ENCODE measurements at places on chromosomes 3 and 15.

GRCh38 chr15:27956285-27956684, 142.8 kb downstream of the OCA2 start:
- no peak for DNase-seq

GRCh38 chr3:117735481-117736101, 1026.0 kb downstream of the TUSC7 start:
- DNase-seq, result no peak

GRCh38 chr3:11143476-11143875, 10.8 kb upstream of the HRH1 start:
- DNase-seq, result no peak

DNA sequence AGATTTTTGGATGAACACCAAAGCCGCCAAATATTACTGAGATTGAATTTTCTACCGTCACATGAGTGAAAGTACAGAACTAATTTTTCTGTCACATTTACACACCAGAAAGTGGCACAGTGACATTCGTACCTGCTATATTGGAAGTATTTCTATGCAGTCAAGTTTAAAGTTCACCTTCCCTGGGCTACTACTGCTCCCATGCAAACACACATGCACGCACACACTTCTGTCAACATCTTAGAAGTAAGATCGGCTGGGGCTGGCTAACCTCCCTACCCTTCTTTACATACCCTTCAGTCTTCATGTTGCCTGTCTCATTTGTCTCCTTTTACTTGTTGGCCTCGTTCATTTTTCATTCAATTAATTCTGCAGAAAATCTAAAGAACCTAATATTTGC, 19.0 kb upstream of the TM4SF1 start:
- no peak for DNase-seq

GRCh38 chr15:64636556-64636955, 138.8 kb downstream of the RBPMS2 start:
- DNase-seq, result no peak

DNA sequence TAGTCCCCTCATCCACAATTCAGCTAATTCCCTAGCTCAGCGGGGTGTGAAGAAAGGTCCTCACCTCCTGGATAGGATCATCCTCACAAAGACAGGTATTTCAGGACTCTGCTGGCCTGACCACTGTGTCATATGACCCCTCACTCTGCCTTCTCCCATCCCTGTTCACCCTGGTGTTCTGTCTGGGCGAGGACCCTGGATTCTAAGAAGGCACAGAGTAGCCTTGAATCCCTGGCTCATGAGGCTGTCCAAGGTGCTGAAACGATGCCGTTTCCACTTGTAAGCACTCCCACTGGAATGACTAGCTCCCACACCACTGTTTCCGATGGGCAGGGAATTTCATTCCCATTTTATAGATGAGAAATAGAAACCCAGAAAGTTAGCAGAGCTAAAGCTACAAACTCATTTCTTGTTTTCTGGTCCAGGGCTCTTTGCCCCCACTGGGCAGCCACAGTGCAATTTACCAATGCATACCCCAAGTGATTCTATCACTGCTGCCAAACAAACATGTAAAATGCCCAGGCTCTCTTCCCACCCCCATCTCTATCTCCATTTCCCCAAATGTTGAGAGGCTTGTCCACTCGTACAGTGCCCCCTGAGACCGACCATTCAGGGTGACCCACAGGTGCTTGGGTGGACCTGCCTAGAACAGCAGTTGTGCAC, 83.2 kb downstream of the RAB11A start:
- DNase-seq, result no peak

GRCh38 chr15:25451501-25451900, 12.7 kb upstream of the UBE3A start:
- DNase-seq, result no peak

DNA sequence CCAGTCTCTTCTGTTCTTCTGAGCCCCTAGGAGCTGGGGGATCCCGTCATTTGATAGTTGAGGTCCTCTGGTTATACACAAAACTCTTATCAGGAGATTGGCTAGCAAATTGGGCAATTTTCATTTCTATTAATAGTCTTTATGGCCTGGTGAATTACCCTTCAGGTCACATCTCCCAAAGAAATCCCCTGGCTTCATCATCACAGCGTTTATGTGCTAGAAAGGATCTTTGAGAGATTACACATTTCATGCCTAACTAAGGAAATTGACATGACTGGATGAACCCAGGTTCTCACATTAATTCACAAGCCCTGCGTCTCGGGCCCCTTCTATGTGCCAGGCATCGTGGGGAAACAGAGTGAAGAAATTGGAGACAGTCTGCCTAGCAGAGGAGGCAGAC, 227.4 kb upstream of the PROK2 start:
- DNase-seq, result no peak

DNA sequence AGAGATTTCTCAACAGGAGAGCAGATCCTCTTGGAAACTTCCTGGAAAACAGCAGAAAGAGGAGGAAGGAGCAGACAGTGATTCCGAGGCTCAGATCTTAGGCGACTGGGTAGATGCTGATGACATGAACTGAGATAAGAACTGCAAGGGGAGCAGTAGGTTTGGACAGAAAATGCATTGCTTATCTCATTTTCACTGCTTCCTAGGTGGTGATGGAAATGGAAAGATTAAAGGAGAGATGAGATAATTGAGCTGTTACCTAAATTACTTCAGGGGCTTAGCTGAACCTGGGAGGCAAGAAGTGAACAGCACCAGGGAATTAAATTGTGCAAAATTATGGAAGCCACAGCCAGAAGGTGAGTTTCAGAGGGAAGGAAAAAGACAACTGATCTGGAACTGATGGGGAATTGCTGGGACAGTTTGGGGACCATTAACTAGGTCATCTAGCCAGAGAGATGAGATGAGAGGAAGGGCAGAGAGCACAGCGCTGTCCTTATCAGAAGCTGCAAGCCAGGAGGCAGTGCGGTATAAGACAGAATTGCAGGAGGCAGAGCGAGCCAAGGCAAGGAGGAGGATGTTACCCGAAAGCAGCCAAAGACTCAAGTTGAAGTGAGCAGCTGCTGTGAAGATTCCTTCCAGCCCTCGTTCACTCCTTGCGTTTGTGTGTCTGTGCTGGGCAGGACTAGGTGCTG, 140.4 kb downstream of the SRGAP3 start:
- DNase-seq, result no peak

- DNase-seq, result peak; percentile 32
These were observed 725 bp downstream of the CHL1 start for GRCh38 chr3:197149-197827.

GRCh38 chr3:175484666-175485065, 625.5 kb downstream of the NAALADL2 start:
- no peak for DNase-seq

DNA sequence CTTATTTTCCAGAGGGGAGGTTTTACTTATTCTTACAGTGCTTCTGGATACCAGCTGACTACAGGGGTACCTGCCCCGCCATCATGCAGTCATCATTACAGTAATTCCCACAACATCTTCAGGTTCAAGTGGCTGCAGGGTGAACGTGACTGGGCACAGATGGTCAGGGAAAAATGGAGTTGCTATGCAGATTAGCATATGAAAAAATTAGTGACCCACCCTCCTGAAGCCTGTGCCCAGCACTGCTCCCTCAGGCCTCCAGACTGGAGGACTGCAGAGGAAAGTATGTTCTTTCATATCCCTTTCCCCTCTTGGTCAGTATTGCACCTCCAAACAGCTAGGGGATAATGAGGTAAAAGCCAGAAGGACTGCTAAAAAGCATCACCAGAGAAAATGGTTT, 937.9 kb downstream of the TUSC7 start:
- no peak for DNase-seq

DNA sequence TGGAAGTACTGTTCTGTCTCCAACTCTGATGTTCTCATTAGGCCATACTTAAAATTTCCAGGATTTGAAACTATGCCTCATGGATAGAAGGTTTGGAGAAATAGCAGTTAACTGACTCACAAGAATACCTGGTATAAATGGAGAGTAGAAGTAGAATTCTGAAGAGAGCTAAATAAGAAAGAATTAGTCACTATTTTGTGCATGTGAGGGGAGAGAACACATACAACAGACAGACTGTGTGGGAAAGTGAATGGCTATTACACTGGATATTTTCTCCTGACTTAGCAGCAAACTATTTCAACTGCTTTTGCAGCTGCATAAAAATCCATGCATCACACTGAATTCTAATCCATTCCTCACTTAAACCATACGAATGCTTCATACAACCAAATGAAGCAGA, 71.3 kb downstream of the C3orf70 start:
- DNase-seq, result no peak

GRCh38 chr3:160381470-160381869, 17.6 kb downstream of the IFT80 start:
- no peak for DNase-seq

DNA sequence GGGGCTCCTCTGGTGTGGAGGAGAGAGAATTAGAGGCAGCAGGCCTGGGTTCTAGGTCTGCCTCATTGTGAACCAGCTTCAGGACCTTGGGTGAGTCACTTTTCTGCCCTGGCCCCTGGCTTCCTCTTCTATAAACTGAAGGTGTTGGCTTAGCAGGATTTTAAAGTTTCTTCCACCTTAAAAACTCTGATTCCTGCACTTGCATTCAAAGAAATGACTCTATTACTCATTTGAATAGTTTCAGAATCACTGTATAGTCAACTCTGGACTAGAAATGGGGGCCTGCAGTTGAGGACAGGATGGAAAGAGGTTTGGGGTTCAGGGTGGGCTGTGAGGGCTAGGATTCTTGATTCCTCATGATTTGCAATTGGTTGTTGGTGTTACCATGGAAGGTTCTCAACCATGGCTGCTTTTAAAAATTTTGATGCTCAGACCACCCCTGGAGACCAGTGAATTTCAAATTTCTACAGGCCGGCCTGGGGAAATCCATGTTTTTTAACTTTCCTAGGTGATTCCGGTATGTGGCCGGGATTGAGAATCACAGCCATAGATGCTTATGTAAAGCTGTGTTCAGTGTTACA, 19.9 kb downstream of the SMAD3 start:
- no peak for DNase-seq

DNA sequence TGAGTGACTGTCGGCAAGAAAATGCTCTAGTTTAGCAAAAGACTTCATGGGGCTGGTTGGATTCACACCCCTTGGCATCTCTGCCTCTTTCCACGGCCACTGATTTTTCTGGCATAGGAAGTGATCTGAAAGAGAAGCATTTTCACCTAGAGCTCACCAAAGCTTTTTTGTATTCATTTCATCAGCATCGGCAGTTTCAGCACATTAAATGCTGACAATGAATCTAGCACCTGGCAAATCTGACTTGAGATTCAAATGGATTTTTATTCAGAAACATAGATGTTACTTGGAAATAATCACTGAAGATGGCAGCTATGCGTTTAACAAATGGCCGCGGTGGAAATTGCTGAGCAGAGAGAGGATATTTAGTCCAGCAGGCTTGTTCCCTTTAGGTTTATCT, 155.9 kb downstream of the MEIS2 start:
- no peak for DNase-seq

- no peak for DNase-seq
These were observed 167.0 kb upstream of the ANKRD28 start for GRCh38 chr3:15964605-15965442.

GRCh38 chr3:69085168-69085832, 563 bp downstream of the ARL6IP5 start:
- DNase-seq, result no peak

DNA sequence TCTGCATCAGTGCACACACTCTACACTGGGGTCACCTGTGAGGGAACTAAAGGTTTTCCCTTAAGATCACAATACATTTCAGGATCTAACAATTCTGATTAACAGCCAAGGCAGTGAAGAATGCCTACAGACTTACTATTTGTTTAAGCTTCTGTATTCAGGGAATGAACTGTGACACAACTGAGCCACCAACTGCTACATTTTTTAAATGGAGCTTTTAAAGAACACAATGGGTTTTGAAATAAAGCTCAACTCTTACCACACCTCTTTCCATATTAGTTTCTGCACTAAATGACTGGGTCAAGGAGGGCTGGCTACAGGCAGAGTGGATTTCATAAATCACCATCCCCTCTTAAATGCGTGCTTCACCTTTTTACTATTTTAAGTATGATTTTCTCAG, 100.2 kb downstream of the TMCC1 start:
- DNase-seq, result no peak

- no peak for DNase-seq
These were observed 96.4 kb upstream of the NANOGP8 start for GRCh38 chr15:35181538-35181937.

- no peak for DNase-seq
These were observed 60.2 kb downstream of the FILIP1L start for GRCh38 chr3:100053951-100054620.

DNA sequence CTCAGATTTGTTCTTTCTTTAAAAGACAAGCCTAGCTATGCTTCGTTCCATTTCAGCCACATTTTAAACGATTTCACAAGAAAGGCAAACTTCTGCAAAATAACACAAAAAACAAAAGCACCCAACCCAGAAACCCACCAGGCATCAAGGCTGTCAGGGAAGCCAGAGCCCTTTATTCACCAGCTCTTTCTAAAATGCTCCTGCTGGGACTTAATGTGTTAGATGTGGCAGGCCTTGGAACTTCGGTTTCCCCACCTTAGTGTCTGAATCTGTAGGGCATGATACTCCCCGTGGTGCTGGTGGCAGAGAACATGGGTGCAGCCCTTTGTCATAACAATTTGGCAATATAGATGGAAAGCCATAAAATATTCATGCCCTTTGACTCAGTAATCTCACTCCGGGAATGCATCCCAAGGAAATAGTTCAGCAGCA, 56.8 kb upstream of the LCTL start:
- no peak for DNase-seq

DNA sequence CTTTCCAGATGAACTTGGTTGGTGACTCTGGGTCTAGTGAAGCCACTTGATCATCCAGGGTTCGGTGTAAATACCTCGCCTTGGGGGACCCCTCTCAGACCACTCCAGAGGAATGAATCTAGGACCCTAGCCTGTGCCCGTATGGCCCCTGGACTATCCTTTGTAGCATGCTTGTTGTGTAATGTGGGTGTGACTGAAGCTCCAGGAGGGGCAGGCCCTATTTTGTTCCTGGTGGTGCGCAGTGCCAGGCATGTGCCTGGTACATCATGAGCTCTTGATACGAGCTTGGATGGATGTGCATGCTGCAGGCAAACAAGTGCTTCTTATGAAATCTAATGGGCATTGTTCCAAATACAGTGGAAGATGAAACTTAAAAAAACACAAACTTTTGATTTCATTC, 82.8 kb downstream of the EBLN2 start:
- DNase-seq, result no peak

GRCh38 chr15:90647326-90647725, 69.8 kb upstream of the BLM start:
- no peak for DNase-seq

DNA sequence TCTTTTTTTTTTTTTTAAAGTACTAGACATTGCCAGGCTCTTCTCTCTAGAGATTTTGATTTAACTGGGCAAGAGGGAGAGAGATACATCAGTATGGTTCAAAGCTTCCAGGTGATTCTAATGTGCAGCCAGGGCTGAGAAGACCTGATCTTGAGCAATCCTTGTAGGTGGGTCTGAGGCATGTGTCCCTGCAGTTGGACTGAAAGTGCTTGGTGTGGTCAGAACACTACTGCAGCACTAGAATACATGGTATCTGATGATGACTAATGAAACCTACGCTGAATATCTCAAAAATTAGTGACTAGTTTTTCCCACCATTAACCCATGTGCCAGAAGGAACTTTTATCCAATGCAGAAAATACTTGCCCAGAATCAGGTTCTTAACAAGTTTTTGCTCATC, 34.4 kb upstream of the MYO5C start:
- DNase-seq, result no peak
